ENCODE measurements at places on chromosomes 12 and 14.
A peak's percentile ranks its signal among the peaks of the same experiment; 100 is the strongest.

- no peak for DNase-seq
These were observed 256.8 kb upstream of the FLRT2 start for GRCh38 chr14:85273099-85273677.

DNA sequence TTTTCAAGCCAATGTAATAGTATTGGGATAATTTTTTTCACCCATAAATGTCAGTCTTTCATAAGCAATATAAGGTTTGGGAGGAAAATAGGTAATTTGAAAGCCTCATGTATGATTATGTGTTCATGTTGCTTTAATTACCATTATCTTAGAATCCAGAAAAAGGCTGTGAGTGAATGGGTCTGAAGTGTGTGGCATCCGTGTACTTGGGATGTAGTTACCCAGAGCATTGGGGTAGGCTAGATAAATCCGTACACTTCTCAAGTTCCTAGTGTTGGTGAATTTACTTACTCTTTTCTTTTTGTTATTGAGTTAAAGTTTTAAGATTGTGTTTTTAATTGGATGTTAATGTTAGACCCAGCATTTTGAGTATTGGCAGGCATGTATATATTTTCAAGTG, 104.4 kb downstream of the FGD4 start:
- no peak for DNase-seq

GRCh38 chr12:98439981-98440581, 75.3 kb upstream of the TMPO start:
- no peak for DNase-seq

- DNase-seq: no peak
These were observed 863.9 kb downstream of the BCL11B start for GRCh38 chr14:98408024-98408555.

DNA sequence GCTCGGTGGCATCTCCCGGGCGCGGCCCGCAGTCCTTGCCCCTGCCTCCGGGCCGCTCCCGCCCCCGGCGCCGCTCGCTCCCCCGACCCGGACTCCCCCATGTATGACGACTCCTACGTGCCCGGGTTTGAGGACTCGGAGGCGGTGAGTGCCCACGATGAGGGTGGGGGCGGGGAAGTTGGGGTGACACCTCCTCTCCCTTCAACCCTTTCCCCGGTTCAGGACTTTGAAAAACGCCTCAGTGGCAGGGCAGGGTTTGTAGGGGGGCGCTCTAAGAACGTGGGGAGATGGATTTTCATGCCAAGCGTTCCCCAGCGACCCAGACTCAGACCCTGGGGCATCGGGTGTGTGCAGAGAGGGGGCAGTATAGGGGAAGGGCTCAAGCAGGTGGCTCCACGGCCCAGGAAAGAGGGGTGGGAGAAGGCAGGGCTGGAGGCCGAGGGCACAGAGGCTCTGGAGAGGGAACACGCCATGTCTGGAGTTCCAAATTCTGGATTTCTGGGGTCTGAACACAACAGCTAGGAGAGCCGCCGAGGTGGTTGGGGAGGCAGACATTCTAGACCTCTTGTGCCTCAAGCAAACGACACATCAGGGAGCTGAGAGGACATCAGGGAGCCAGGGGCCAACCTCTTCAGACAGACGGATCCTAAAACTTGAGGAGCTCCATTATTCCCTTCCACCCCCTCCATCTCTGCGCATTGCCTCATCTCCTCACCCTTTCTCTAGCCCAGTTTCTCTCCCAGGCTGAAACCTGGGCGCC, 715 bp downstream of the CACNB3 start:
- DNase-seq: no peak

GRCh38 chr12:29198901-29199300, 49.8 kb downstream of the FAR2 start:
- DNase-seq: no peak

DNA sequence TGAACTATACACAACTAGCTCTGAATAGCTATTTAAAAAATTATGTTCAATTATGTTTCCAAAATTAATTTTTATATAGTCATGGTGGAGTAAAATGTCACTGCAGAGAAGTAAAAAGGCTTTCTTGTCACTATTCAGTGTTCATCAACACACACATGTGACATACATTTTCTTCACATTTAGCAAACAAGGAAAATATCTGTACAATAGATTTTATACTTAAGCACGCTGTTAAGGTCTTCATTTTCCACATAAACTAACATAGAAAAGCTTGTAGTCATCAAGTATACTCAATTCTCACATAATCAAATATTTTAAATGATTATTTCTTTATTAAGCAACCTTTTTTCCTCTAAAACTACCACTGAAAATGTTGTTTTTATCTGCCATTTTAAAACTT, 141.2 kb upstream of the DIO2 start:
- no peak for DNase-seq

DNA sequence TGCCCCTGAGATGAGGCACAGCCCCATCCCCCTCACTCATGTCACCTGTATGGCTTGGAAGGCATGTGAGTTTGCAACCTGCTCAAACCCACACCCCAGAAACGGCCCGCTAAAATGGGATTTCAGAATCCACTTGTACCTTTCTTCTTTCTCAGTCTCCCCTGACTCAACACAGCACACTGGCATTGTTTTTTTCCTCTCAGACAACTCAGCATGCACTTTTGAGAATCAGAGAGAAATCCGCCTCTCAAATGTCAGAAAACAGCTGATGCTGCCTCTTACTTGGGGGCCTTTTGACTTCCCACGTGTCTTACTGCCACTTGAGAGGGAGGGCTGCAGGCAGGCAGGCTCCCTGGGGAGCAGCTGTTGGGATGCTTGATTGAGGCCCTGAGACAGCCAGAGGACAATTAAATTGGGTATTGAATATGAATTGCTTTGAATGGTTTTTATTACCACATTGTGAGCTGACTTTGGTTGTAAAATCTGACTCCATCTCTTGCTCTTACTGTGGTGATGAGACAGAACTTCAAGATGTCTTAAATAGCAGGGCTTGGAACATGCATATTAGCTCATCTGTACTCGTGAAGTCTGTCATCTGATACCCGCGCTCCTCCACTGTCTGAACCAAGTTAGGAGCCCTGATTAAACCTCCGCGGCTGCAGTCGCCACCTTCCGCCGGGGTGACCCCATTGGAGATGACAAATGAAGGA, 96.6 kb downstream of the APAF1 start:
- DNase-seq: no peak

GRCh38 chr14:69171569-69171968, 18.6 kb upstream of the DCAF5 start:
- DNase-seq: no peak

- peak; percentile 59 for DNase-seq
These were observed 8.9 kb downstream of the APAF1 start for GRCh38 chr12:98653866-98654493.

DNA sequence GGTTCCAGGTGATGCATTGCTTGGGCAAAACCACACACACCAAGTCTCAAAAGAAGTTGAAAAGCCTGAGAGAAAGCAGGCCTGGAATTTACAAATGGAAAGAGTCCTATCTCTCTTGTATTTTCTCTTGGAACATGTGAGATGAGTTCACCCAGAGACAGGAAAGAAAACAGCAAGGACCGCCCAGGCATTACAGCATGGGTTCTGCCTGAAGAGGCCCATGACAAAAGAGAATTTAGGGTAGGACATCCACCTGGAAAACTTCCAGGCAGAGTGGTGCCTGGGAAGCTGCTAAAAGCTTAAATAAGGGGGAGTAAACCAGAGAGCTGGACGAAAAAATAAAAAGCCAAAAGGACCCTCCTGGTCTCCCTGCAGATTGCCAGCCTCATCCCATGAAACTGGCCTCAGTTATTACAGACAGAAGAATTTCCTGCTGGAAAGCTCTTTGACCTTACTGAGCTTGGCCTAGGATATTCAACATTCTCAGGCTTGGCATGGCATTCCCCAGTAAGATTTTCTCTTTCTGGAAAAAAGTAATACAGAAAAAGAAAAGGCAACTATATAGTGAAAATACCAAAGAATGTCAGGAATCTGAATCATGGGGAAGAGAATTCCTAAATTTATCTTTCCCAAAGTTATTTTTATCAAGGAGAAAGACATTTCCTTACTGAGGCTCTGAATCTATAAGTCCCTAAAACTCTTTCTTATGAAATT, 121.3 kb upstream of the NUDT4 start:
- DNase-seq: no peak

GRCh38 chr12:45547822-45548221, 181.7 kb upstream of the ARID2 start:
- DNase-seq: no peak

- no peak for DNase-seq
These were observed 58.0 kb downstream of the TMEM116 start for GRCh38 chr12:111954969-111955368.

DNA sequence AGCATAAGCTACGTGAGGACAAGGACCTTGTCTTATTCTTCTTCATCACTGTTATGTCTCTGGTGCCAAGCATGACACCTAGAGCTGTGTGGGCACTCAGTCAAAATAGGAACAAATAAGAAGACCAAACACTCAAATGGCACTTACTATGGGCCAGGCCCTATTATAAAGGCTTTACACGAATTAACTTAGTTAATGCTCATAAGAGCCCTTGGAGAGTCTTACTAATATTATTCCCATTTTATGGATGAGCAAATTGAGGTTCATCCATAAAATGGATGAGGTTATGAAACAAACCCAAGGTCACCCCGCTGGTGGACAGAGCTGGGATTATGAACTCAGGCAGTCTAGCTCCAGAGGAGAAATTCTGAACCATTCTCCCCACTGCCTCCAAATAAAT, 47.7 kb downstream of the ISCA2 start:
- DNase-seq: no peak

- no peak for DNase-seq
These were observed 113.0 kb downstream of the MED13L start for GRCh38 chr12:116164250-116165035.

GRCh38 chr12:45285717-45286116, 69.8 kb downstream of the ANO6 start:
- DNase-seq: no peak

DNA sequence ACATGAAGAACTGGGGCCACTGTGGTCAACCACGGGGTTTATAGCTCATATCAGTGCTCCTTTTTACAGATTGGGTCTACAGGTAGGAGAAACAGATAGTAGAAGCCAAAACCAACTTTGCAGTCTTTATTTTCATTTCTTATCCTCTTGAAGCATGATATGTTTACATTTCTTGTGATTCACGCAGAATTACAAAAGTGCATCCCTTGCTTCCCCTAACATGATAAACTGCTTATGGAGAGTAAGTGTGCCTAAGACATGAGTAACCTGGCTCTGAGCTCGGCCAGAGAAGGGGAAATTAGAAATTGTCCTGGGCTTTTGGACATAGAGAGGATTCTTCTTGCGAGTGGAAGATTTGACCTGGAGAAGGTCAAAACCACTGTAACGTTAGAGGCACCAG, 18.4 kb downstream of the PWP1 start:
- DNase-seq: no peak

DNA sequence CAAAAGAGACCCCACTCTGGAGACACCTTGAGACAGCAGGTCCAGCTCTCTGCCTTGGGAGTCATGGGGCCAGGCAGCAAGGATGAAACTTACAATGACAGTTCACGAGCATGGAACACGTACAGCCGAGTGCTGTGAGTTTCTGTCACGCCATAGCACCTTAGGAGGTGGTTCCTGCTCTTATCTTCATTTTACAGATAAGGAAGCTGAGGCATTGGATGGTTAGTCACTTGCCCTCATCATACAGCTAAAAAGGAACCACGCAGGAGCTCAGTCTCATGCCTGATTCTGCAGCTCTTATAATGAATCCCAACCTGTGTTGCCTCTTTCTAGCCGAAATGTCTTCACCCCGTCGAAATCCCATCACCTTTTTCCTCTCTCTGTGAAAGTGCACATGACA, 39.9 kb downstream of the C14orf132 start:
- DNase-seq: no peak

DNA sequence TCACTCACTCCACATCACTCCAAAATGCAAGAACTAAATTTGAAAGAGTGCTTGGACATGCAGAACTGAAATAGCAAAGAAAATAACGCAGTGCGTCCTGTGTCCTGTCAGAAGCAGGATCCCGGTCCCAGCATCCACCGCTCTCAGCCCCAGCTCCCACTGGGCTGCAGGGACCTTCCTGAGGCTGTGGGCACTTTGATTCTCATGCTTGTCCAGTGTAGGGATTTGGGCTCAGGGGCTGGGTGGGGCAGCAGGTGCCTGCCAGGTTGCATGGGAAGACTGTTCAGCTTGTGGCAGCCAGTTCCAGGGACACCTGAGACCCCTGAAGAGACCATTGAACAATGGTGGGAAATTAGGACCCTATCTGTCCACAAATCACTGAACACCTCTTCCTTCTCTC, 140.0 kb upstream of the FKBP4 start:
- no peak for DNase-seq

GRCh38 chr12:66176105-66176900, 6.5 kb upstream of the TMBIM4 start:
- DNase-seq: no peak

Measured in stimulated activated naive CD4-positive, alpha-beta T cell (primary cell).